ENCODE measurements at places on chromosomes 1 and 21. TPM values are rescaled to one million over a fixed set of nuclear protein-coding genes. Genes with fewer than 3 reads are reported as not detected.
A peak's percentile ranks its signal among the peaks of the same experiment; 100 is the strongest.

LORICRIN gene
- not detected for total RNA-seq

- H3K4me1 ChIP-seq = peaks cover 4% of the 10 kb centered on the region
- no peaks in the 10 kb centered on the region for H3K27me3 ChIP-seq
- H3K4me3 ChIP-seq = no peak overlapping the region
- H3K27ac ChIP-seq = no peak overlapping the region
- DNase-seq = no peak
Observed at GRCh38 chr1:36307601-36308330, 1.6 kb downstream of the SH3D21 start.

- H3K27ac ChIP-seq = no peak overlapping the region
- no peaks in the 10 kb centered on the region for H3K4me1 ChIP-seq
- no peaks in the 10 kb centered on the region for H3K36me3 ChIP-seq
- no peak overlapping the region for H3K4me3 ChIP-seq
- no peaks in the 10 kb centered on the region for H3K27me3 ChIP-seq
Observed at GRCh38 chr1:157189096-157189495, 50.9 kb upstream of the ETV3 start.

LAMB3 gene
- 25.8 TPM for total RNA-seq

DNA sequence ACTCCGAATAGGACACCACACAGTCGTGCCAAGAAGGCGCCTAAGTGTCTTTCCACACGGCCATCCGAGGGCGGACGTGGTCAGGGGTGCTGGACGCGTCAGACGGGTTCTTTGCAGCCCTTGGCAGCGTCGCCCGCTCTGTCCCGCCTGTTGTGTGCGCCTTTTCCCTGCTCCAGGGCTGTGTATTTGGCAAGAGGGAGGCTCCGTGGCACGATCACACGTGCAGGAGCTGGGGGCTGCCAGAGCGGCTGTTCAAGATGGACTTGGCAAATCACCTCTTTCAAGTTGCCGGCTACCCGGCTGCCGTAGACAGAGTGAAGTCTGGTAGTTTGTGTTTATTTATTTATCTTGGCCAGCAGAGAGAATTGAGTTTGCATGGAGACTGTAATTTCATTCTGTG, 31.9 kb downstream of the PRKCZ start:
- DNase-seq = no peak
- H3K27ac ChIP-seq = no peak overlapping the region

- H3K4me1 ChIP-seq = peaks cover 11% of the 10 kb centered on the region
- no peaks in the 10 kb centered on the region for H3K36me3 ChIP-seq
- H3K4me3 ChIP-seq = no peak overlapping the region
Observed at GRCh38 chr1:63665824-63666223, 72.6 kb downstream of the PGM1 start.

CYP4B1 gene
- 0.25 TPM for total RNA-seq

- no peak overlapping the region for H3K27ac ChIP-seq
- no peaks in the 10 kb centered on the region for H3K27me3 ChIP-seq
- no peaks in the 10 kb centered on the region for H3K36me3 ChIP-seq
- DNase-seq = peak; percentile 93
- no peaks in the 10 kb centered on the region for H3K4me1 ChIP-seq
- peak overlapping the region; percentile 11 for H3K4me3 ChIP-seq
Observed at GRCh38 chr1:32612189-32612881, 38.0 kb downstream of the ZBTB8OS start.

- no peak overlapping the region for H3K27ac ChIP-seq
- no peaks in the 10 kb centered on the region for H3K27me3 ChIP-seq
- no peak for DNase-seq
- H3K4me3 ChIP-seq = no peak overlapping the region
- no peaks in the 10 kb centered on the region for H3K36me3 ChIP-seq
- no peaks in the 10 kb centered on the region for H3K4me1 ChIP-seq
Observed at GRCh38 chr1:38191461-38191860, 144.9 kb upstream of the POU3F1 start.

DNA sequence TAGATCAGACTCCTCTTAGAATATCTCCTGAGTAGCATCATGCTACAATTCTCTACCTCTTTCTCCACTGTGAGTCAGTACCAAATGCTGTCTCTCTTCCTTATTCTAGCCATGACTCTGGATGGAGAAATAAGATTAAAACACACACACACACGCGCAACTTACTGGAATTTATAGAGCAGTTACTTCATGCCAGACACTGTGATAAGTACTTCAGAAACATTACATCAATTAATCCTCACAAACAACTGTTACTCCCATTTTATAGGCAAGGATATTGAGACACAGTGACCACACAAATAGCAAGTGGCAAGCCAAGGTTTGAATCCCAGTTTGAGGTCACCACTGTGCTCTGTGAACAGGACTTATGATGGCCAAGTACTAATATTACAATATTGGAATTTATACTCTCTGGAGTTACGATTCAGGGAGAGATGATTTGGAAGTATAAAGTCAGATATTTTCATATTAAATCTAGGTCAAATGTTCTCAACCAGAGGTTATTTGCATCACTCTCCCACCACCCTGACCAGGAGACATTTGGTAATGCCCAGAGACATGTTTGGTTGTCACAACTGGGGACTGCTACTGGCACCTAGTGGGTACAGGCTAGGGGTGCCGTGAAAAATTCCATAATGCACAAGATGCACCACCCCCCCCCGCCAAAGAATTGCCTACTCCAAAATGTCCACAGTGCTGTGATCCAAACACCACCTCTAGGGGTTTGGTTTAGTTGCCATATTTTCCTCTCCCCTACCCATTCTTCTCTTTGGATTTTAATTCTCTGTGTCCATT, 221.6 kb downstream of the LTN1 start:
- H3K4me3 ChIP-seq = no peak overlapping the region
- H3K27ac ChIP-seq = no peak overlapping the region
- DNase-seq = no peak

MYOG gene
- total RNA-seq = not detected

DNA sequence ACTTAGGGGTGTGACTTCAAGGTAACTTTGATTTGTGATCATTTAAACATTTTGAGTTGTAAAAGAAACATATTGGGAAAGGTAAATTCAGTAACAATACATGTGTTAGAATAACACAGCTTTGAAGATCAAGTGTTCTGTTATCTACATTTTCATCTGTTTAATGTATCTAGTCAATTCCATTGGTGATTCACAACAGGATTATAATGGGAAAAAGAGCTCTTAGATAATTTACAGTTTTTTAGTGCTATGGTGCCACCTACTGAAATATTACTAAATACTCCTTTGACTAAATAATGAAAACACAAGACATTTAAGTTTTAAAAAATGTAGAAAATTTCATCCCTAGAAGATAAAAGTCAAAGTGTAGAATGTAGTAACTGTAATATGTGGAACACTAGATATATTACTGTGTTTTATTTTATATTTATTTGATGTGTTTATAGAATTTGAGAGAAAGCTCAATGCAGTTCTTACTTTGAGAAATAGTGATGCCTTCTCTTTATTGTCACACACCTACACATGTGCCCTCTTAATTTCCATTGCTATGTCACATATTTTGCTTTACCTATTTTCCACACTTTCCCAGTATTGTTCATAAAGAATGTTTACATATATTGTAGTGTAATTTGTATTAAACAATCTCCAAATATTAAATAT, 47.4 kb downstream of the PTPRC start:
- no peak for DNase-seq
- H3K4me3 ChIP-seq = no peak overlapping the region
- H3K27me3 ChIP-seq = no peaks in the 10 kb centered on the region

SELENBP1 gene
- total RNA-seq = 21.6 TPM

Data from pancreas (tissue), 10 donors.